ENCODE measurements at places on chromosomes 6 and 20. TPM values are rescaled to one million over a fixed set of nuclear protein-coding genes. Genes with fewer than 3 reads are reported as not detected.

DNA sequence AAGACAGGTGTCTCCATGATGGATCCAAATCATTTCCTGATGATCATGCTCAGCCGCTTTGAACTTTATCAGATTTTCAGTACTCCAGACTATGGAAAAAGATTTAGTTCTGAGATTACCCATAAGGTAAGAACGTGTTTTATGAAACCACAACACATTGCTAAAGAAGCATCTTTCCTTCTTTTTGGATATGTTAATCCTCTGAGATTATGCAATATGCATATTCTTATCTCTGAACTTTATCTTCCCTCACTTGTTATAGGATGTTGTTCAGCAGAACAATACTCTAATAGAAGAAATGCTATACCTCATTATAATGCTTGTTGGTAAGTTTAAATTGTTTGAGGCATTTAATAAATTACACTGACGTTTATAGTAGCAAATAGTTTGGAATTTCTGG is 78.2 kb downstream of the PRPH2 start:
- DNase-seq, result no peak

Gene SPINT4
- not detected for total RNA-seq

DNA sequence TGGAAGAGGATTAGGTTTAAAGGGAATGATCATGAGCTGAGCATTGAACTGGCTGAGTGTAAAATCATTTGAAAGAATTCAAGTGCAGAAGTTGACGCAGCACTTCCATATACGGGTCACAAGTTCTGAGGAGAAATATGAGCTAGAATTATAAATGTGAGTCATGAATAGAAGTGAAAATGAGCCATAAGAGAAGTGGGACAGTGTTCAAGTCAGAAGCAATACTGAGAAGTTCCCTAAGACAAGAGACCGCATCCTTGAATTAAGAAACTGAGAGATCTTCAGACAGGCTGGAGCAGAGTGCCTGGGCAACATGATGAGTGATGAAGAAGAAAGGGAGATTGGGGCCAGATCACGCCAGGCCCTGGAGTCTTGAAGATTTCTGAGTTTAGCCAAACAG is 209.7 kb downstream of the TBX18 start:
- no peak for DNase-seq

DNA sequence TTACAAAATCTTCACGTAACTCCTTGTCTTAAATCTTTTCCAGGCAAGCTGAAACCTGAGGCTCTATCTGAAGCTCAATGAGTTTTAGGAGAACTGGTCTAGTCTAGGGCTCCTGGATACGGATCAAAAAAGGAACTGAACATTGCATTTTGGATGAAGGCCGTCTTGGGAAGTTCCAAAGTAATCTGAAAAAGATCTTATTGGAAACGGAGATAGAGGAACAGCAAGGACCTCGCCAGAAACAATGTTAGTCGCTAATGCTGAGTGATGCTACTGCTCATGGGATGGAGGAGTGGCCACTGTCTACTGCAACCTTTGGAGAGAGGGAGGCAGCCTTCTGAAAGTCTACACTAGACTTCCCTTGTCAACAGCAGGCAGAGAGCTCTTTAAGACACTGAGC is 91.4 kb upstream of the ATXN1 start:
- no peak for DNase-seq

DNA sequence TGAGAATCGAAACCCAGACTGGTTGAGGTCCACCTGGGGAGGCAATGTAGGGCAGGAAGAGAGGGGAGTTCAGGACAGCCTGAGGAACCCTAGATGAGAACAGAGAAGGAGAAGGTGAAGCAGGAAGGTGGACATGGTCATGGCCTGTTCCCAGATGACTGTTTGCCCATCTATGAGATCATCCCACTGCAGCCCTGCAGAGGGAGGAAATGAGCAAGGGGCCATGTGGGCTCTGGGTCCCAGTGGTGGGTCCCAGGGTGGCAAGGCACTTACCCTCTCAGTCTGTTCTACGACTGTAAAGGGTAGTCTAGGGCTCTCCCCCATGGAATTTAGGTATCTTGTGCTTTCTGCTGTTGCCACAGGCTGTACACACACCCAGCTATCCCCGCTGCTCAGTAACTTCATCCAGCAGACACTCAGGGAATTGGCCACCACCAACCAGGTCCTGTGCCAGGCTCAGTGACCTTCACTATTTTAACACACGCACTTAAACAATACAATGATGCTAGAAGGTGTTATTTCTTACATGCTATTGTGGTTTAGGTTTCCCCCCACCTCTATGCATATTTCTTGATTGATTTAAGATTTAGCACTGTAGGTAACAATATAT is 89.8 kb downstream of the TOX2 start:
- no peak for DNase-seq

Gene TFAP2B
- total RNA-seq, result 0.35 TPM

- DNase-seq, result no peak
Observed at GRCh38 chr6:39565956-39566355, 159.3 kb downstream of the KIF6 start.

Data from renal cortical epithelial cell (primary cell).